Karpas-422 (cell line): ENCODE measurements at places on chromosomes 6 and 20.

DNA sequence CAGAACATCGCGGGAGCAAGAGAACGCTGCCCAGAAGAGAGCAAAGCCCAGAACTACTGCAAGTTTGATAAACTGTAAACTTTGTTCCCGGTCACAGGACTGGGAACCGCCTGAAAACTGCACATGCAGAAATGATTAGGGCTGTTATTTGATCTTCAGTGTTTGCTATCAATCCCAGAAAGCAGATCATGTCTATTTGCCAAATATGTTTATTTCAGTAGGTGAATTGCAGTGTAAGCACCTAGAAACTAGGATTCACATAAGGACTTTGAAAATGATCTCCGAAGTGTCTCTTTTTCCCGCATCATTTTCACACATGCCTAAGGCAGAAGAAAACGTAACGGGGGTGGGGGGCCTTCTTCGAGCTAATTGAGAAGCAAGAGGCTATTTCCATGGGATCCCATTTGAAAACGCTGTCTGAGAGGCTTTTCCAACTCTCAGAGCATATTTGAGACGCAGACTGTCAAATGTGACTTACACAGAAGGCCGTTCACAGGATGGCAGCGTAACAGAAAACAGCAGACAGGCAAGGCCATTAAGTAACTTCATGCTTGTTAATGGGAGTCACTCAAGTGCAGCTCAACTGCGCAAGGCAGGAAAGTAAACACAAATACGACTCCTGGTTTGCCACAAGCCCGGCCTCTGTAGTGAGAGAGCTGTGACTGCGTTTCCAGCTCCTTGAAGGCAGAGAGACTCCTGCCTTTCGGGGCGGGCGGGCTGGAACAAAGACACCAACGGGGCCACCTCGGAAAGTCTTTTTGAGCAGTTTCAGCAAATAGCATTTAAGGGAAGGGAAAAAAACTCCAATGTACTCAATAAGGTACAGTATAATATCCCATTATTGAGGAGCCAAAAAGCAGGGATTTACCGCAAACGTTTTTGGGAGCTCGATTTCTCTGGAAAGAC lies 144.7 kb upstream of the ZNF217 start:
- DNase-seq, result no peak

DNA sequence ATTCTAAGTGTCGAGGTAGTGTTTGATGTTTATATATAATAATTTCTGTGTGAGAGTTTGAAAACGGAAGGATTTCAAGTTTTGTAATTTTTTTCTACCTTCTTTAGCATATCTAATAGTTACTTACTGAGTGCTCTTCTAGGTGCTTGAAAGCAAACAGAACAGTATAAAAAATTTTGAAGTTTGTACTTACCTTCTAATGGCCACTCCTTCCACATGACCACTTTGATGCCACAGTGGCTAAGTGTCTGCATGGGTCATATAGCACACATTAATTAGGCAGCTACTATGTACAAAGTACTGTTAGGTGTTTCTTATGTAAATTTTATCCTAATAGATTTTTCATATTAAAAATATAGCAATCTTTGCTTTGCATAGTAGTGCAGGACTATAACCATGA lies 21.1 kb downstream of the RPRD1B start:
- DNase-seq, result no peak

GRCh38 chr6:139436200-139436956 lies 61.9 kb upstream of the CITED2 start:
- DNase-seq, result no peak

DNA sequence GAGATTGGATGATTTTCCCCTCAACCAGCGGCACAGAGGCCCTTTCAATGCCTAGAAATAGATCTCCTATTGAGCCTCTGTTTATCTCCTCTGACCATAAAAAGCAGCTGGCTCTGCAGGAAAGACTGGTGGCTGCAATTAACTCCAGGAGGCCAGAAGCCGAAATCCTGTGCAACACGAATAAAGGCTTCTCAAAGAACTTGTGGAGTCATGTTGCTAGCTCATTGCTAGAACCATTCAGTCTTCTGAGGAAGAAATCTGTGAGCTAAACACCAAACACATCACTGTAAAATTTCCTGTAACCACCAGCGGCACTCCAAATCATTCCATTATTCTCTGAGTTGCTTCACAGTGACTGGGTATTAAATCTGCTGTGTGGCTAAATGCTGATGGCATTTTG lies 49.1 kb upstream of the TPD52L1 start:
- DNase-seq, result no peak

DNA sequence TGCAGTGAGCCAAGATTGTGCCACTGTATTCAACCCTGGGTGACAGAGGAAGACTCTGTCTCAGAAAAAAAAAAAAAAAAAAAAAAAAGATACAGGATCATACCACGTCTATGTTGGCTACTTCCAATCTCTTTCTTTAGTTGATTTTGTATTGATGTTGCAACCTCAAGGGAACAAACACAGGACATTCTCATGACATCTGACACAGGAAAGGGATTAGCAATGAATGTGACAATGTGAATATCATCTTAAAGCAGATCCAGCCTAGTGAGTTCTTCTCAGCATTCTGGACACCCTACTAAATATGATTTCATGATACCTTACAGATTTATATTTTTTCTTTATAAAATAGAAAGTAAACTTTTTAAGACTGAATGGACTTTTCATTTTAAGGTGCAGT lies 580.3 kb downstream of the PRKN start:
- no peak for DNase-seq

GRCh38 chr6:32627831-32628230 lies 9.4 kb upstream of the HLA-DQA1 start:
- DNase-seq, result peak; percentile 91

DNA sequence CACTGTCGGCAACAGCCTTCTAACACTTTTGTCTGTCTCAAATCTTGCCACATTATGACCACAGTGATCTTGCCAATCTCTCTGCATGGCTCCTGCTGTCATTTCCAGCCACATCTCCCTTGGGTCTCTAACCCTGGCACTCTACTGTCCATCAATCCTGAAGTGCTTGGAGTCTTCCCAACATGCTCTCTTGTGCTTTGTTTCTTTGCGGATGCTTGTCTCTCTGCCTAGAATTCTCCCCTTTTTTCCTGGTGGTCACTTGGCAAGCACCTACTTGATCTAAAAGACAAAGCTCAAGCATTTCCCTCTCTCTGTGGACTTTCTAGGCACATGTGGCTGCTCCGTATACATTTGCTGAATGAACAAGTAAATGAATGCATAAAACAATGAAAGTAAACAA lies 290.7 kb upstream of the MAP3K7 start:
- no peak for DNase-seq

DNA sequence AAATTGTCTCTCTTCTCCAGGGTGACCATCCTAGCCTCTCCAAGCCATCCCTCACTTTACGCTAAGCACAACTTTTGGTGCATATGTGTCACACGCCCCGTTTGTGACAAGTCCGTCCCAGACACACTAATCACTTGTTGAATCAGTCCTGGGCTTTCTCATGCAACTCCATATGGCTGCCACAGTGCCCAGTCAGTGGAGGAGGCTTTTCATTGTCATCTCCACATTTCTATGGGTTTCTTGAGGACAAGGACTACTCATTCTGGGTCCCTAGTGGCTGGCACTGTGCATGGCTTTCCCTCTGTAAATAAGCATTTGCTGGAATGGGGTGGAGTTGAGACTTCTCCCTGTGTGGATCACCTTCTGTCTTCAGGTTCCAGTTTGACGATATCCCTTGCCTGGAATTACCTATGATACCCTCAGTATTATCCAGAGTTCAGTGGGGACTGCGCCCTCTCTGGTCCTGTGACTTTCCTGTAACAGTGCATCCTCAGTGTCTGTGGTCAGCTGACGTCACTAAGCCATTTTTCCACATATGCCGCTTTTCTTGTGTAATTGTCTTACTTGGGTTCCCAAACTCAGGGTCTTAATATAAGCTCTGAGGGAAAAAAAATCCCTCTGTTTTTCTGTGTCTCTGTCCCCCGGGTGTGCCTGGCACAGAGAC lies 59.8 kb upstream of the MYL9 start:
- no peak for DNase-seq

GRCh38 chr6:156280065-156280464 lies 497.1 kb upstream of the ARID1B start:
- DNase-seq, result no peak

GRCh38 chr6:129921169-129921817 lies 60.2 kb upstream of the TMEM244 start:
- DNase-seq, result no peak

DNA sequence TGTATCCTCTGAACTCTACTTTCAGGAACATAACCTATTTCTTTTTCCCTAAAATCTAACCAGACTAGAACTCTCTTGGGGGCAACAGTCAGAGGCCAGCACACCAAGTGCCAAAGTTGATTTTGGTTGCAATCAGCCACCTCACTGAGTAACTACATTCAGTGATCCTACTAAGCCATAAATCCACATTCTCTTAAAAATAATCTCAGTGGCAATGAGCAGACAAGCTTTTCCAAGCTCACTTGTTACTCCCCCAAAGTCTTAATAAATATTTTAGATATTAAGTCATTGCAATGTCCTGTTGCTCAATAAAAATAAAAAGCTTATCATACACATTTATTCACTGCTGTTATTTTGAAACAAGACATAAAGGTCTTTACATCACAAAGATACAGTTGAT lies 9.8 kb downstream of the RGS17 start:
- no peak for DNase-seq

DNA sequence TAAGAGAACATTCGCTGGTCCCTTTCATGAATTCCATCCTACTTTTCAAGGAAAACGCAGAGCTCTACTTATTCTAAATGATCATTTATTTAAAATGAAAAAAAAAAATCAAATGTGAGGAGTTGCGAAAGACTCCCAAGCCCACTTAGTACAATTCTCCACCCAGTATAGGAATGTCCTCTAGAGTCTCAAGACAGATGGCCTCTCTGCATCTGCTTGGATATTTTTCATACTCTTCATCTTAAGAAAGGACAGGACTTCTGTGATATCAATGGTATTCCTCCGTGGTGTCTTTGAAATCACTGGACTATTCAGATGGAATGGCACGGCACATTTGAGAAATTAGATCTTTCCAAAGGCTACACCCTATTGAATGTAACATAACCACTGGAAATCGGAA lies 107.1 kb downstream of the PTPRK start:
- DNase-seq, result no peak

GRCh38 chr6:142207265-142207877 lies 60.3 kb downstream of the VTA1 start:
- peak; percentile 71 for DNase-seq

DNA sequence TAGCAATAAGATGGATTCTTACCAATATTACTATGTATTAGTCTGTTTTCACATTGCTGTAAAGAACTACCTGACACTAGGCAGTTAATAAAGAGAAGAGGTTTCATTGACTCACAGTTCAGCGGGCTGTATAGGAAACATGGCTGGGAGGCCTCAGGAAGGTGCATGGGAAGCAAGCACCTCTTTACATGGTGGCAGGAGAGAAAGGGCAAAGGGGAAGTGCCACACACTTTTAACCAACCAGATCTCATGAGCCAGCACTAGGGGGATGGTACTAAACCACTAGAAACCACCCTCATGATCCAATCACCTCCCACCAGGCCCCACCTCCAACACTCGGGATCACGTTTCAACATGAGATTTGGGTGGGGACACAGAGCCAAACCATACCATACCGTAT lies 40.7 kb upstream of the CCDC167 start:
- peak; percentile 60 for DNase-seq

DNA sequence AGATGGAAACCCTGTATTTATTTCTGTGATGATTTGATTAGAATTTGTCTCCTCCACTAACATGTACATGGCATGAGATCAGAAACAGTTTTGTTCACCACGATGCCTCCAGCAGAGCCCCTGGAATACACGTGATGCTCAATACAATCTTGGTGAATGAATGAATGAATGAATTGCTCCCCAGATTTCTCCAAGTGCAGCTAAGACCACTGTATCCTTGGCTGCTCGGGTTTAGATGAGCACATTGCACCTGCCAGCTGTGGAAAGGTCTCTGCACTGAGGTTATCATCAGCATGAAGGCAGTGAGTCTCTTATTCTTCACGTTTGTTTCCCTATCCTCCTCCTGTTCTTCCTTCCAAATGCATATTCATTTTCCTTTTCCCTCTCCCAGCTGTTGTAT lies 17.9 kb downstream of the CASS4 start:
- DNase-seq, result no peak

DNA sequence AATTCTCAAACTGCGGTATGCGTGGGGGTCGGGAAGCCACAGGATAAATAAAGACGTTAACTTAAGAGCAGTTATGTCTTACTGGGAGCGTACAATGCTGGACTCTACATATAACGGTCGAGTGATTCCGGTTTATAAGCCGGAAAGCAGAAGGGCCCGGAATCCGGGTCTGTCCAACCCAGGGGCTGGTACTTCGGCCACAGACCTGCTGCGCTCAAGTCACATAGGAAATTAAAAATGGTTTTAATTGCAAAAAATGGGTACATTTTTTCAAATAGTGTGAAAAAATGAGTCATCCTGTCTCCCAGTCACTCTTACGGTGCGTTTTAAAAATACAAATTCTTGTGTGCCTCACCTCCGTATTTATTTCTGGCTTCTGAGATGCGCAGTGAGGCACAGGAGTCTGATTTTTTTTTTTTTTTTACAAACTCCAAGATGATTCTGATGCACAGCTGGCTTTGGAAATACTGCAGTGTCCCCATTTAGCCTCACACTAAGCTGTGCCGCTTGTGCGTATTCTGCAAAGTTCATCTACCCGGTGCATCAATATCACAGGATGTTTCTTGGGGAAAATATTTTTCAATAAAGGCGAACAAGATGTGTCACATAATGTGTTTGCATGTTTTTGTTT lies 1.0 kb downstream of the PCIF1 start:
- DNase-seq, result no peak

DNA sequence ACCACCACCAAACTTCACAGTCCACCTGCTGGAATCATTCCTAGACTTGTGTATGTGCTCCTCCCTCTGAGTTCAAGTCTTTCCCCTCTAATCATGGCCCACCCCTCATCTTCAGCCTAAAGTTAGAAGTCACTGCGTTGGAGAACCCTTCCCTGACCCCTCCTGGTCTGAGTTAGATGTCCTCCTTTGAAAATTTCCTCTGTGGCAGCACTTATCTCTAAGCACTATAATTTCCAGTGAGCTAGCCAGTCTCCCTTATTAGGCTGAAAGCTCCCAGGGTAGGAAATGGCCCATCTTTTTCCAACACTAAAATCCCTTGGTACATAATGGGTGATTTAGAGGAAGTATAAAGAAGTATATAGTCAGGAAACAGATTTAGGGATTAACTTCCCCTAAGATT lies 63.2 kb downstream of the SESN1 start:
- DNase-seq, result no peak

GRCh38 chr6:116352515-116353471 lies 18.0 kb upstream of the DSE start:
- no peak for DNase-seq

- DNase-seq, result no peak
These were observed 107.5 kb downstream of the FYN start for GRCh38 chr6:111765763-111766162.

DNA sequence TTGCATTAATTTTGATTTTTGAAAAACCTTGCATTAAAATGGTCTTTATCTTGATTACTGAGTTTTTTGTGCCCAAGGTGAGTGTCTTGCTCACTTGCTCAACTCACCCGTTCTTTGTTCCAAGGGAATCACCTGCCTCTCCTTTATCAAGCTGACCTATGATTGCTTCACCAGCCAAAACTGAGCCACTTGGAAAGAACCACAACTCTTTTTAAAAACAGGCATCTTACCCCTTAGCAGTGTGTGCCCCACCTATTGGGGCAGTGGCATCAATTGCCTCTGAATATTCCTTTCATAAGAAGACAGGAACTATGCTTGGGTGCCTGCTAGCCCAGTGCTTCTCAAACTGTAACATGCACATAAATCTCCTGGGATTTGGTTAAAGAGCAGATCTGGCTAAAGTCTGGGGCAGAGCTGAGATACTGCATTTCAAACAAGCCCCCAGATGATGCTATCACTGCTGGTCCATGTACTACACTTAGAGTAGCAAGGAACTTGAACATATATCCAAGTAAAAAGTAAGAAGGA lies 3.3 kb upstream of the STK38 start:
- peak; percentile 85 for DNase-seq
